ENCODE measurements at places on chromosomes 1 and 21.
A peak's percentile ranks its signal among the peaks of the same experiment; 100 is the strongest.

DNA sequence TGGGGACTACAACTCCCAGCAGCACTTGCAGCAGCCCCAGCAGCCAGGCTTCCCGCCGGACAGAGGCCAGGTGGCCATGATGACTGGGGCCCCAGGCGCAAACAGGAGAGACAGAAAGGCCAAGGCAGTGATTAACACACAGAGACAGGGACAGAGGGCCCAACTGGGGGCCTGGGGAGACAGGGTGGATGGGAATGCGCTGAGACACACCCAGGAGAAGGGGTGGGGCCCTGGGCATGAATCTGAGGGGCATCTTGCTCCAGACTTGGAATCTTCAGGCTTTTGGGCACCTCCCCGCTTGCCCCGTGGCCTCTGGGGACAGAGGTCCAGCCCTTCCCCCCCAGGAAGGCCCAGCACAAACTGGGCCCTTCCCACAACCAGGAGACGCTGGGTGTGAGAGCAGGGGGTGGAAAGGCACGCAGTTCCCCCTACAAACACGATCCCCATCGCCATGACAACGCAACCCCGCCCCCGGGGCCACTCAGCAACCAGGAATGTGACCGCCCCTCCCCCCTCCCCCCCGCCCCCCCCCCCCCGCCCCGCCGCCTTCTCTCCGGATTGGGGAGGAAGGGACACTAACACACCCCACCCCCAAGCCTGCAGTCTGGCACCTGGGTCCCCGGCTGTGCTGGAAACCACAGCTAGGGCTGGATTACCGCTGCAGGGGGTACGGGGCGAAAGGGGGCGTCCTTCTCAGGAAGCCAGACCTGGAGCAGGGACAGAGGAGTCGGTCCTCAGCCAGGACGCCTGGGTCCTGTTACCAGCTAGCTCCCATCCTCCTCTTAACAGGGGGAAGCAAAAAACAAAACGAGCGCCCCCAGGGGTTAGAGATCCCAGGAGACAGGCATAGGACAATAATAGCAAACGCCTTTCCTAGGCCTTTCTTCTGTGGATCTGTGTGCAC is 4.5 kb downstream of the HDGF start:
- DNase-seq: peak; percentile 83

DNA sequence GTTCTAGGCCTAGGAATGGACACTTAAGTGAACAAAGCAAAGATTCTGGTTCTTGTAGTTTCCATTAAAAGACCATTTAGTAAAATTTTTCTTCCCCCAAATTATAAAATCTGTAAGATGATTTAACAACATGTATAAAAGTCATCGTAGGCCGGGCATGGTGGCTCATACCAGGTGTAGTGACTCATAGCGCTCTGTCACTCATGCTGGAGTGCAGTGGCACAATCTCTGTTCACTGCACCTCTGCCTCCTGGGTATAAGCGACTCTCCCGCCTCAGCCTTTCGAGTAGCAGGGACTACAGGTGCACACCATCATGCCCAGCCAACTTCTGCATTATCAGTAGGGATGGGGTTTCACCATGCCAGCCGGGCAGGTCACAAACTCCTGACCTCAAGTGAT is 9.1 kb downstream of the ASPM start:
- DNase-seq: no peak

GRCh38 chr1:200319148-200319547 is 90.7 kb downstream of the ZNF281 start:
- no peak for DNase-seq

DNA sequence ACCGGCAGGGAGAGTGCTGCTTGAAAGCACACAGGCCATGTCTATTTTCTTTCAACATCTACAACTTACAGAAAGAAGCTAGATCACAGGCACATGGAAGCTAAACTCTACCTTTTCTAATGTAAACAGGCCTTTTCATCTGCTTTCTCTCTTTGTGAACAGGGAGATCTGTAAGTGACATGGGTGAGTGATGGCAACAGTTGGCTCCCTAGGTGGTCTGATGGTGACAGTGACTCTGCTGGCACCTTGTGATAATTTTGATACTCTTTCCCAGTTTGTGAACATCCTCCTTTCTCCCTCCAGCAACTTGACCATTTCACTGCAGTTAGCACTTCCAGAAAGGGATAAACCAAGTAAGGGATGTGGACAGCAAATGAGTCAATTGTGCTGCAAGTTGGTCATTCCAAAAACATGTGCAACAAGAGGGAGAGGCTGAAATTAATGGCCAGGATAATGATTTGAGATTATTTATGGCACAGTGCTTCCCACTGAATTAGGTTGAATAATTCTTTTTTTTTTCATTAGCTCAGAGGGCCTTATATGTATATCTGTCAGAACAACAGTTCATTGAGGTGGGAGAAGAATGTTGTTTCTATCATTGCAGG is 89.5 kb downstream of the XCL2 start:
- no peak for DNase-seq

DNA sequence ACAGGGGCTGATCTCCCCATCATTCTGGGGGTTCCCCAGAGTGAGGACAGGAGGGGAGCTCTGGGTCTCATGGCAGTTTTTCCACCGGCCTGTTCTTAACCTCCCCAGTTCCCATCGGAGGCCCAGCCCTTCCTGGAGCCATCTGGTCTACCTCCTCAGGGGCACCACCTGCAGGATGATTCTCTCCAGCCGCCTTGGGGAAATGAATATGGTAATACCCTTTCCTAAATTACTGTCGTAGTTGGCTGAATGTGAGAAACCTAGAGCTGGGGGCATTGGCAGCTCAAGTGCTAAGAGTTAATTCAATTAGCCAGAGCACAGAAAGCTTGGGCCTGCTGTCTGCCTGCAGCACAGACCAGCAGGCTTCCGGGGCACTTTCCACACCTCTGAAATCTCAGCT is 64.9 kb downstream of the TAS1R2 start:
- peak; percentile 66 for DNase-seq

GRCh38 chr1:167922023-167922422 is 8.1 kb upstream of the ADCY10 start:
- DNase-seq: no peak

- no peak for DNase-seq
Measured at GRCh38 chr1:169107603-169108208, 1.2 kb downstream of the ATP1B1 start.

DNA sequence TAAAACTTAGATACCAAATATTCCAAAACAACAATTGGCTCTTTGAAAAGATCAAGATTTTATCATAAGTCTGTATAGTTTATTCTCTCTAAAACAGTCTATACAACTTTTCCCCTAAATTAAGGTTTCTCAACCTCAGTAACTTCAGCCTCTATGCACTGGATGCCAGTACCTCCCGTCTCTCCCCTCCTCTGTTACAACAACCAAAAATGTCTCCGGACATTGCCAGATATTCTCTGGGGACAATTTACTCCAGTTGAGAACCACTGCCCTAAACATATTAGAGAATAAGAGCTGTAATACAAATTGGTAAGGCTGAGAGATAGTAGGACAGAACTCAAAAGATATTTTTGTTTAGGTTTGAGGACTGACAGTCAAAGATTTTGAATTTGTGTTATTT is 71.6 kb downstream of the TMEM200B start:
- DNase-seq: no peak

DNA sequence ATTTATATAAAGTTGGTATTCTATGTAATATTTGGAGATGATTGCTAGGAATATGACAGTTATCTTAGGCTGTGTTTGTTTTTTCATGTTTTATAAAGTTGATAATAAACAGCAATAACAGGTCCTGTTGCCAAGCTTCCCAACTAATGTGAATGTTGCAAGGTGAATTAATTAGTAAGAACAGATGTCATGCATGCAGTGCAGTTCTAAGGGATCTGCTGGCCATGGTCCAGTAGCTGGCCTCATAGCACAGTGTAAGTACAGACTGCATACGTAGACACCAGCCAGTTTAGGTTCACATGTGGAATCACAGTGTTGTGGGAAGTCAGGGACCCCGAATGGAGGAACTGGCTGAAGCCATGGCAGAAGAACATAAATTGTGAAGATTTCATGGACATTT is 478.2 kb downstream of the NEGR1 start:
- DNase-seq: no peak

DNA sequence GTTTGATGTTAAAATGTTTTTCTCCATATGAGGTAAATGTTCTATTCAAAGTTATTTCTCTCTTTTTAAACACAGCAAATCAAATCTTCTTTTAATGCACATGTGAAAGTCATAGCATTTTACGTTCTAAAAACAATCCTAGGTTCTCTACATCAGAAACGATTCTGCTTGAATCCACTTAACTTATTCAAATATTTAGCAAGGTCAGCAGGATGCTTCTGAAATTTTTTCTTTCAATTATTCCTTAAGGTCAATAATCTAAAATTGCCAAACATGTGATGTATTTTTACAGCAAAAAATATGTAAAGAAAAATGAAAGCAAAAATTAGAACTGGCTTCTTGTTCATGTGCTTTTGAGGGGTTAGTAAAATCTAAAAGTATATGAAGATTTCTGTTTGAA is 106.7 kb downstream of the TM2D1 start:
- no peak for DNase-seq

- DNase-seq: no peak
Measured at GRCh38 chr1:151891512-151891911, 17.8 kb downstream of the THEM4 start.

- DNase-seq: no peak
Measured at GRCh38 chr21:15624646-15625045, 105.1 kb upstream of the USP25 start.

GRCh38 chr1:204523605-204524215 is 7.5 kb downstream of the MDM4 start:
- DNase-seq: peak; percentile 40

DNA sequence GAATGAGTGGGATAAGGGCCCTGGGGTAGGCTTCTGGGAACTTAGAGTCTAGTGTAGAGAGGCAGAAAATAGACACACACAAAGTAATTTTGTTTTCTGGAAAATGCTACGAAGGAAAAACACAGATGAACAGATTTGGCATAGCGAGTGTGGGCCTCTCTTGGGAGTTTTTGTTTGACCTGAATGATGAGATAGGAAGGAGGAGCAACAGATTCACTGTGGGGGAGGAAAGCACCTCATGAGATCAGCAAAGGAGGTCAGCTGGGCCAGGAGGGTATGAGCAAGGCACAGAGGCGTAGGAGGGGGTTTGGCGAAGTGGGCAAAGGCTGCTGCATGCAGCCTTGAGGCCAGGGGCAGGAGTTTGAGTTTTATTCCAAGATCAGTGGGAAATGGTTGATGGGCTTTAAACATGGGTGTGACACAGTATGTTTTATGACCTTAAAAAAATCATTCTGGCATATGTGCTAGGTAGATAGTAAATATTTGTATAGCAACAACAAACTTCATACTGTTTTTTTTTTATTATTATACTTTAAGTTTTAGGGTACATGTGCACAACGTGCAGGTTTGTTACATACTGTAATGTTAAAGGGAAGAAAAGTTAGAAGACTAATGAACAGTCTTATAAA is 57.9 kb downstream of the FGGY start:
- no peak for DNase-seq

DNA sequence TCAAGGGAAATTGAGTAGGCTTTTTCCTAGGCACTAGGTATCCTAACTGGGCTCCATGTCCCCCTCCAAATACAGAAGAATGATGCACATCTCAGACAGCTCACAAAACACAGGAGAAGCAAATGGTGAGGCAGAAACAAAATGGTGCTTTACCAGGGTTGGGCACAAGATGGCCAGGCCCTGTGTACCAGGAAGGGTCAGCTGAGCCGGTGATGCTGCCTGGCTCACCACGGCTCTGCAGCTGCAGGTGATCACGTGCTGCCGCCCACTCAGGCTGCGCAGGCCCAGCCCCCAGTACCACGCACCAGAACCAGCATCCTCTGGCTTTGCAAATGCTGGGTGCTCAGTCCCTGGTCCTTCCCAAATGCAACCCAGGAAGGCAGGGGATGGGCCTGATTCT is 993 bp upstream of the DSCAM start:
- DNase-seq: no peak

- DNase-seq: no peak
Measured at GRCh38 chr21:46477765-46478164, 19.1 kb downstream of the DIP2A start.

DNA sequence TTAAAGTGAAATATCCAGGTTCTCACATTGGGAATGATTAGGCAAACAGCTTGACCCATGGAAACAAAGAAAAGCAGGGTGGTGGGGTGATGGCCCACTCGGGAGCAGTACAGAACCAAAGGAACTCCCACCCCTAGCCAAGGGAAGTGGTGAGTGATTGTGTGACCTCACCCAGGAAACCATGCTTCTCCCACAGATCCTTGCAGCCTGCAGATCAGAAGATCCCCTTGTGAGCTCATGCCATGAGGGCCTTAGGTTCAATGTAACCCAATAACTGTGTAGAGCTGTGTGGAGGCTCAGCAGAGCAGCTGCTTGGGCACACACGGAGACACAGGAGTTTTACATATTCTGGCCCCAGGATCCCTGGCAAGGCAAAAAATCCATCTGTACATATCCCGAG is 311.8 kb upstream of the DPYD start:
- no peak for DNase-seq

DNA sequence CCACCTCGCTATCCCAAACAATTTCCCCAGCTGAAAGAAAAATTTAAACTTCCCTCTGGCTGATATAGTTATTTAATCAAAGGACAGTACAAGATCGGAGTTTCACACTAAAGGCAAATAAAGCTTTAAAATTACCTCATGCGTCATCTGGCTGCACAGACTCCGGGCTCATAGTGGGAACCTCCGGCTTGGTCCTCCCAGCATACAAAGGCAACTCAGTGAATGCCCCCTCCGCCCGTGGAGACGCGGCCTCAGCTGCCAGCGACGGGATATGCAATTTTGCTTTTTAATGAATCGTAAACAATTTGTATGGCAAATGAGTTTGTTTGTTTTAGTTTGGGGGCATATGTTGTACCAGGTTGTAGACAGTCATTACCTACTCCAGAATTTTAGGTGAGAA is 214.6 kb upstream of the NFIA start:
- no peak for DNase-seq

- DNase-seq: peak; percentile 57
Measured at GRCh38 chr21:45970674-45971615, 10.6 kb upstream of the COL6A1 start.

DNA sequence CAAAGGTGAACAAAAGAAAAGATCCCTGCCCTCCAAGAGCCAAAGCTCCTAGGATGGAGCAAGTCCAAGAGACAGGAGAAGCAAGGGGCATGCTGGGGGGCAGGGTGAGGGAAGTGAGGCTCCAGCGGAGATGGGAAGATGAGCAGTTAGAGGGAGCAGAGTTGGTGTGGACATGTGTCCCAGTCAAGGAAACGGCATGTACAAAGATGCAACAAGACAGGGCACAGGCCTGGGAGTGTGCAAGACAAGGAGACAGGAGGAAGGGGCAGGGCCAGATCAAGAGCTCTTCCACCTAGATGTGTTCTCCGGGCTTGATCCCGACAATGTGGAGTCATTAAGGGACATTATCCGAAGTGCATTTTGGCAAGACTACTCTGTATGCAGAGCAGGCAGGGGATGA is 82.1 kb downstream of the CAPZB start:
- DNase-seq: no peak

Measured in RPMI8226 (cell line).